ENCODE measurements at places on chromosomes 6 and 20. TPM values are rescaled to one million over a fixed set of nuclear protein-coding genes. Genes with fewer than 3 reads are reported as not detected.

GRCh38 chr6:86148586-86148985 lies 505.9 kb upstream of the SYNCRIP start:
- DNase-seq: no peak

The CGA gene
- not detected for total RNA-seq

The BMP6 gene
- 0.07 TPM for total RNA-seq

DNA sequence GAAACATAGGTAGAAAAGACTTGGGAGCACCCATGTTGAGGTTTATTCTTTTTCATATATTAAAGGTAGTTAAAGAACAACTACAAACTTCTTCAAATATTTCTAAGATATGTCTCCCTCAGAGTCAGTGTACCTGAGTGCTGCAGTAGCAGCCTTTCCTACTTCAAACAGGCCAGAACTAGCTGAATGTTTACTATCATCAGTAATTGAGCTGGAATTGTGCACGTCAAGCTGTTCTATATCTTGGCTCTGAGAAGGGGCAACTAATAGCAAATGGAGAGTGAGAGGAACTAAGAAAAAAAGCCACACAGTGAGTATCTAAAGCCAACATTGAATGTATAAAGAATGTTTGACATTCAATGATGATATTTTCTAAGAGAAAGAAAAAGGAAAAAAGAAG lies 21.7 kb downstream of the MTCL3 start:
- DNase-seq: no peak

DNA sequence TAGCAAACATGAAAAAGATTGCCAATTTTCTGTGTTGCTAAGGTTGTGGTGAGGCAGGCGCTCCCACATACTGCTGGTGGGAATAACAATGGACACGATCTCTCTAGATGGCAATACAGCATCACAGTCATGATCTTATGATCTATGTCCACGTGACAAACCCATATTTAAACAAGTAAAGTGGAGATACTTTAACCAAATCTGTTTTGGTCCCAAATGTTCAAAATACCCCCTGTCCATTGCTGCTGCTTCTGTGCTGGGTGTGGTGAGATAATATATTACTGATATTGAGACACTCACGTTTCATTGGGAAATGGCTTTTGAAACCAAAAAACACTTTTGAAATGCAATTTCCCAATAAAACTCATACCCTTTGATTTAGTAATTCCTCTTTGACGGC lies 23.0 kb downstream of the SIRPD start:
- DNase-seq: no peak

The PDYN gene
- not detected for total RNA-seq

GRCh38 chr6:55495277-55495676 lies 83.7 kb downstream of the HMGCLL1 start:
- DNase-seq: no peak

- no peak for DNase-seq
Observed at GRCh38 chr20:37627767-37628130, 66.1 kb upstream of the CTNNBL1 start.

All from A172 (cell line).